ENCODE measurements at places on chromosomes 12 and 14.

DNA sequence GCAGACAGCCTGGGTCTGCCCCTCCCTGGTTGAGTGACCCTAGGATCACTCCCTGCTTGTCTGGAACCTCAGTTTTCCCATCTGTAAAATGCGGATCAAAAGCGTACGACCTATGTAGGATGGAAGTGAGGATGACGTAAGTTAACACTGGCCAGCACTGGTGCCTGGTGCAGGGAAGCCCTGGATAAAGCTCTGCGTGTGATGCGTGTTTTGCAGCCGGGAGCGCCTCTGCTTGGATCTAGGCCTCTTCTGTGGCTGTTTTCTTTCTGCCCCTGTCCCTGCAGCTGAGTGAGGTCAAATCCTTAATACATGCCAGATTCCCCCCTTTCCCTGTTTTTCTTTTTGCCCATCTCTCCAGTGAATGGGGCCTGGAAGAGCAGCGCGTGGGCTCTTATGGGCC, 201.5 kb downstream of the RBM19 start:
- DNase-seq, result no peak

GRCh38 chr12:7142056-7142644, 12.0 kb downstream of the CLSTN3 start:
- DNase-seq, result peak; percentile 4

DNA sequence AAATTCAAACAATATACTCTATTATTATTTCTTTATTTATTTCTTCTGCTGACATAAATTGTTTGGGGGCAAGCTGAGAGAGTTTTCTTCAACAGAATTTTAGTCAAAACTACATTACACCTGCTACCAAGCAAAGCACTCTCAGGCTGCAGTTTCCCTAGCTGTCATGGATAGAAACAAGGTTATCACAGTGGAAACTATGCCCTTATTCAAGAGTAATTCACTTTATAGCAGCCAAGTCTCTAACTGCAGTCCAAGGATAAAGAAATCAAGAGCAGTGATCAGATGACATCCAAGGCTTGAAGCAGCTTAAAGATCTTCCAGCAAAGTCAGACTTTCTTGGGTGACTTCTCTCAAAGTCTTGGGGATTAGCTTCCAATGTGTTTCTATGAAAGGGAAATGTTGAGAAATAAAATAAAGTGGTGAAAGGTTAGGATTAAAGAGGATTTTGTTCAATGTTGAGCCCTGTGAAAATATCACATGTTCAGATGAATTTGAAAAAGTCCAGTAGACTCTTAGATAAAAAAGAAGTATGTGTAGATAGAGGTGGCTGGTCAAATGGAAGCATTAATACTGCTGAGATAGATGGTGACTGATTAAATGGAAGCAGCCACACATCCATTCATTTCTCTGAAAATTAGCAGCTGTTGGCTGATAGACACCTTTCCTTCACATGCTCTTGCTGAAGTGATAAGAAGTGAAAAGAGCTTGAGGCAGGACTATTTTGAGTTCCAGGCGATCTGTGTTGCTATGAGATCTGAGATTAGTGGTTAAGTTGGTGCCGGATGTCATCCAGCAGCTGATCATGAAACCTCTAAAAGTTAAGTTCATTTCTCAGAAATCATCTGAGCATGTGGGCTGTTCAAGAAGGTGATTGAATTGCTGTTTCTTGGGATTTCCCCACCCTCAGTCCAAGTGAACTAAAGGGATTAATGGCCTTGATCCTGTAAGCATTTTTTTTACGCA, 257.8 kb upstream of the BTG1 start:
- no peak for DNase-seq

GRCh38 chr12:76037130-76038103, 5.8 kb upstream of the PHLDA1 start:
- peak; percentile 79 for DNase-seq

GRCh38 chr12:5173511-5174011, 129.9 kb downstream of the KCNA5 start:
- peak; percentile 37 for DNase-seq

DNA sequence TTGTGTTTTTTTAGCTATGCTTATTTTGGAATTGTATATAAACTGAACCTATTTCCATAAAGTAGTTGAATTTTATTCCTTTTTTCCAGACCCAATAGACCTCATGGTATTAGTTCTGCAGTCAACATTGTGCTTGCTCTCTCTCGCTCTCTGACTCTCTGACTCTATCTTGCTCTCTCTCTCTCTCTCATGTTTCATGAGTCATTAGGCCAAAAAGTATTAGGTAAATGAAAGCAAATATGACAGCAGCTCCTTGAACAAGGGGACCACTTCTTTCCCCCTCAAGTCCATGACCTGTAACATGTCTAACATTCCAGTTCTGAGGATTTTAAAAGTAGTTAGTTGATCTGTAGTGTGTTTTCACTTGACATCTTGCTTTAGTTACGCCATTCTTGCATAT, 14.0 kb upstream of the C12orf71 start:
- no peak for DNase-seq

- DNase-seq, result no peak
Observed at GRCh38 chr12:105239304-105239703, 3.3 kb upstream of the APPL2 start.

Data from NCI-H446 (cell line).